ENCODE measurements at places on chromosomes 16 and 17.

DNA sequence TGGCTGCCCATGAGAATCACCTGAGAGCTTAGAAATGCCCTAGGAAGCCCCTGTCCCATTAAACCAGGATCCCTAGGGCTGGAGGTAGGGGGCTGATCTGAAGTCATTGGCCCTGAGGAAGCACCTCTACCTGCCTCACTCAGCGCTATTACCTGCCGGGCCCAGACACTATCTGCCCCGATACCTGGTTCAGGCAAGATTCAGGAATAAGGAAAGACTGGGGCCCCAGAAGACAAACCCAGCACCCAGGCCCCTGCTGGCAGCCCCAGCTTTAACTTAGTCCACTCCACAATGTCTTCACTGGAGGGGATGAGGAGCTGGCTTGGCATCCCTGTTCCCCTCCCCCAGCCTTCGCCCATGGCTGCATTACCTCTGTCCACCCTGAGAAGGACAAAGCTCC, 126.3 kb downstream of the GAS7 start:
- DNase-seq, result no peak

GRCh38 chr16:75621170-75621477, 2.0 kb downstream of the ADAT1 start:
- DNase-seq, result no peak

- DNase-seq, result no peak
These were observed 63.9 kb upstream of the RPH3AL start for GRCh38 chr17:416293-417206.

GRCh38 chr17:50797135-50797810, 30.0 kb upstream of the ANKRD40CL start:
- no peak for DNase-seq

DNA sequence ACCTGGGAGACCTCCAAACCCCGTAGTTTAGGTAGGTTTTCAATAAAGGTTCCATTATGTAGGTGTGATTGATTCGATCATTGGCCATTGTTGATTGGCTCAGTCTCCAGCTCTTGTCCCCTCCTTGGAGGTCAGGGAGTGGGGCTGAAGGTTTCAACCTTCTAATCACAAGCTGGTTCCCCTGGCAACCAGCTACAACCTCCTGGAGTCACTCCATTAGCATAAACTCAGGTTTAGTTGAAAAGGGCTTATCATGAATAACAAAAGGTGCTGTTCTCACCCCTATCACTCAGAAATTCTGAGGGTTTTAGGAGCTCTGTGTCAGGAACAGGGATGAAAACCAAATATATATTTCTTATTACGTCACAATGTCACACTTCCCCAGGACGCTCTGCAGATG, 28.5 kb downstream of the TMEM132E start:
- DNase-seq, result no peak

DNA sequence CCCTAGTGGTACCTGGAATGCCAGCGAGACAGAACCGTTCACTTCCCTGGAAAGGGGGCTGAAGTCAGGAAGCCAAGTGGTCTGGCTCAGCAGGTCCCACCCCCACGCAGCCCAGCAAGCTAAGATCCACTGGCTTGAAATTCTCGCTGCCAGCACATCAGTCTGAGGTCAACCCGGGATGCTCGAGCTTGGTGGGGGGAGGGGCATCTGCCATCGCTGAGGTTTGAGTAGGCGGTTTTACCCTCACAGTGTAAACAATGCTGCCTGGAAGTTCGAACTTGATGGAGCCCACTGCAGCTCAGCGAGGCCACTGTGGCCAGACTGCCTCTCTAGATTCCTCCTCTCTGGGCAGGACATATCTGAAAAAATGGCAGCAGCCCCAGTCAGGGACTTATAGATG, 464.7 kb upstream of the TOM1L1 start:
- DNase-seq, result no peak

GRCh38 chr16:11181899-11182279, 74.1 kb downstream of the SOCS1 start:
- no peak for DNase-seq

DNA sequence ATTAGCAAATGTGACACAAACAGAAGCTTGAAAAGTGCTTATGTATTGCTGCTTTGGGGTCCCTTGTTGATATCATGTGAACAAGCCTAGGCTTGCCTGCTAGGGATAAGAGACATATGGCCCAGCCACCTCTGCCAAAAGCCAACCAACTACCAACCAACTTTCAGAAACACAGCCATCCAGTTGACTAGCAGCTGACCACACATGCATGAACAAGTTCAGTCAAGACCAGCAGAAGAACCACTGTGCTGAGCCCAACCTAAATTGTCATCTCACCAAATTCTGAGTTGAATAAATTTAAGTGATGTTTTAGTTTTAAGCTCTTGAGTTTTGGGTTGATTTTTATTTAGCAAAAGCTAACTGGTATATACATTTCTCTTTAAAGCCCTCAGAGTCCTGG, 3.5 kb downstream of the ERN2 start:
- DNase-seq, result no peak

GRCh38 chr17:35801583-35802224, 6.3 kb upstream of the MMP28 start:
- DNase-seq, result no peak

- DNase-seq, result no peak
These were observed 344 bp downstream of the PSME3IP1 start for GRCh38 chr16:57185446-57185944.

DNA sequence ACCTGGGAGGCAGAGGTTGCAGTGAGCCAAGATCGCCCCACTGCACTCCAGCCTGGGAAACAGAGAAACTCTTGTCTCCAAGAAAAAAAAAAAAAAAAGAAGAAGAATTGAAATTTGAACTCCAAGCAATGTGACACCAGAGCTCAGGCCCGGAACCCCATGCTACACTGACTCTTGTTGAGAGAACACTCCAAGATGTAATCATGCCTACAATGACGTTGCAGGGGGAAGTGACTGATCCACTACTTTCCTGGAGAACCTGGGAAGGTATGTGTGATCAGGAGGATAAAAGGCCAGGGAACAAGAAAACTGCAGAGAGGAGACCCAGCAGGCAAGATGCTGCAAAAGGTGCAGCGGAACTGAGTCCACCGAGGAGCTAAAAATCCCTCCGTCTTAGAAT, 57.9 kb downstream of the ADCY9 start:
- DNase-seq, result no peak

GRCh38 chr16:63146251-63146650, 1110.0 kb upstream of the CDH8 start:
- DNase-seq, result no peak

DNA sequence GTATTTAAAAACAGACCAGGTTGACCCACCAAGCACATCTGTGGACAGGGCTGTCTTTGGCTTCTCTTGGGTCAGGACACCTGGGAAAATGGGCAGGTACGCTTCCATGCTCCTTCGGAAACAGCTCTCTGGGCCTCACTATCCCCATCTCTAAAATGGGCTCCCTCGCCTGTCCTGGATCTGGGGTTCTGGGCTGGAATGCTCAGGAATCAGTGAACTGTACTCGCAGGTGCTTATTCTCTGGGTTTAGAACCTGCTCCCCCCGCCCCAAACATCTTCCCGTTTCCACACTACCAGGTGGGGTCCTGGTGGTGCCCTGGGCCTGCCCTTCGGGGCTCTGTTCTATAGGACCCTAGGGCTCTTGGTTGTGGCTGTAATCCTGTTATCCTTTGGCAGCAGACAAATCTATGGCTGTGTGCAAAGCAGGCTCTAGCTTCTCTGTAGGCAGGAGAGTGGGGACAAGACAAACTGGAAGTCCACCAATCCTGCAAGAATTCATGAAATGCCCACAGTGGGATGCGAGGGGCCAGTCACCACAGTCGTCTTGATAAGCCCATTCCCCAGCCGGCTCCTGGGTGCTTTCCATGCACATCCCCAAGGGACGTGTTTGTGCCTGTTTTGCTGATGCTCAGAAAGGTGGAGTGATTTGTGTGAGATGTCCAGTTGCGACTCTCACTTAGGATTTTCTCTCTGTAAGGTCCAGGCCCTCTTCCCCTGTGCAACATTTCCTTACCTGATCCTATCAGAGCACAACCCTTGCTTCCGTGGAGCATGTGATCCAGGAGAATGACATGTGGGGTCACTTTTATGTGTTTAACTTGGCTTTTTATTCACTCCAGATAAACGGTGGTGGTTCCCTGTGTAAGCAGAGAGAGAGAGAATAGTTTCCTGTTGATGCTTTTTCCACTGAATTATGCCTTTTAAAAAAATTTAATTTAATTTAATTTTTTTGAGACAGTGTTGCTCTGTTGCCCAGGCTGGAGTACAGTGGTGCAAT, 37.2 kb downstream of the HAPSTR1 start:
- no peak for DNase-seq

DNA sequence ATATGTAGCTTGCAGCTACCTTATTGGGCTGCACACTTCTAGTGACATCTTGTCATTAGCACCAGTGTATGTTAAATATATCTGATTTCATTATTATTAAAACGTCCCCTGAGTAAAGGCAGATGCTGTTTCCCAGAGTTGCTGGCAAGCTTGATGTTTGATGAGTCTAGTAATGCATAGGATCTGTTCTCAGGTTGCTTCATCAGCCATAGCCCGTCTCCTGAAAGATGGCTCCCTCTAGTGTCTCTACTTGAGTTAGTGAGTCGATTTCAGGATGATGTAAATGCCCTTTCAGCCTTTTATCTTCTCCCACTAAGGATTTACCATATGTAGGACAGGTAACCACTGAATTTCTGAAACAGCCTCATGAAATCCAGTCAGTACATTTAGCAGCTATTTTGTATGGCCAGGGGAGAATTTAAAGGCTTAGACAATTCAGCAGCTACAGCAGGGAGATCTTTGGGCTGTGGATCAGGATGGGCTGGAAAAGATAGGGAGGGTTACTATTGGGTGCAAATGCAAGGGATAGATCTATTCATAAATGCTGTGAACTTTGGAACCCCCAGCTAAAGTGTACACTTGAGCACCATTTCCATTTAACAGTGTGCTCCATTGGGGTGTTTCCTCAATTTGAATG, 376.3 kb downstream of the CNTNAP4 start:
- DNase-seq, result no peak

GRCh38 chr16:19853742-19854542, 30.7 kb downstream of the GPRC5B start:
- no peak for DNase-seq

- DNase-seq, result no peak
These were observed 119.9 kb downstream of the COPRS start for GRCh38 chr17:31738996-31739699.

GRCh38 chr17:20926532-20926931, 116.3 kb downstream of the USP22 start:
- DNase-seq, result no peak

GRCh38 chr16:78292844-78293380, 193.5 kb downstream of the WWOX start:
- DNase-seq, result no peak

DNA sequence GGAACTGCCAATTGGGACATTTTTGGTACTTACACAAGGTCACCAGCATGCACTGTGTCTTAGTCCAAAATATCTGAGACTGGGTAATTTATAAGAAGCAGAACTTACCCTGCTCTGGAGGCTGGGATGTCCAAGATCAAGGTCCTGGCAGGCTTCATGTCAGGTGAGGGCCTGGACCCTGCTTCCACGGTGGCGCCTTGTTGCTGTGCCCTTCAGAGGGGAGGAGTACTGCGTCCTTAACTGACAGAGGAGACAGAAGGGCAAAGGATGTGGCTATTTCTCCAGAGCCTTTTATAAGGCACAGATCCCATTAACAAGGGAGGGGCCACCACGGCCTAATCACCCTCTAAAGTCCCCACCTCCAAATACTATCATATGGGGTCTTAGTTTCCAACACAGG, 178.9 kb downstream of the C16orf95 start:
- DNase-seq, result no peak

GRCh38 chr16:29644973-29645693, 17.9 kb upstream of the SPN start:
- DNase-seq, result no peak

DNA sequence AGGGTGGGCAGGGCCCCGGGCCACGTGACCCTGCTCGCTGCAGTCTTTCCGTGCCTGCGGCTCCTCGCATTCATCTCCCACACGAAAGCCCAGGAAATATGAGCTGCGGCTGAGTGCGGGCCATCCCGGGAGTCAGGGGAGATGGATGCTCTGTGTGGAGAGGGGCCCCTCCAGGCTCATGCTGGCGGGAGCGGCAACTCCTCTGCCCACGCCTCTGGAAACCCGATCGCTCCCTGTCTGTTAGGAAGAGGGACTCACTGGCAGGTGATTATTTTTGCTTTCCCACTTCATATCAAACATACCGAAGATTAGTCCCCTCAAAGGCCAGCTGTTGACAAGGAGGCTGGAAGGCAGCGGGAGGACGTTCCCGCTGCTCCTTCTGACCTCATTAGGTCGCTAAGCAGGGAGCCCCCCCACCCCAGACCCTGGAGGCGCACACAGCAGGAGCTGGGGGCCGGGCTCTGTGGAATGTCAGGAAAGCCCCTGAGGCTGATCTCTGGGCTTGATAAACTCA, 228.5 kb downstream of the FOXL1 start:
- DNase-seq, result no peak

DNA sequence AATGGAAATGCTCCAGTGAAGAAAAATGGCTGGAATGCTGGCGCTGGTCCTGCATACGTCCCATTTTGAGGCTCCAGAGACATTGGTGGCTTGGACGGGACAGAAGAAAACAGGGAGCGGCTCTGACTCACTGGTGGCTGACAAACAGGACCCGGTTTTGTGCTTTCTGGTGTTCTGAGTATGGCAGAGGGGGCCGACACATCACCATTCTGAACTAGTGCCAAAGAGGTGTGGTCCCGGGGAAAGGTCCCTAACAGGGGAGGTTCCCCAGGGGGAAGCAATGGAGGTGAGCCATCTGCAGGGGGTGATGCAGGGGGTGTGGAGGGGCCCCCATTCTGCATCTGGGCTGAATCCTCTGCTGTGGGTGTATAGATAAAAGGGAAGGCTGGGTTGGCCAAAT, 8.3 kb downstream of the ANKRD40 start:
- DNase-seq, result no peak

DNA sequence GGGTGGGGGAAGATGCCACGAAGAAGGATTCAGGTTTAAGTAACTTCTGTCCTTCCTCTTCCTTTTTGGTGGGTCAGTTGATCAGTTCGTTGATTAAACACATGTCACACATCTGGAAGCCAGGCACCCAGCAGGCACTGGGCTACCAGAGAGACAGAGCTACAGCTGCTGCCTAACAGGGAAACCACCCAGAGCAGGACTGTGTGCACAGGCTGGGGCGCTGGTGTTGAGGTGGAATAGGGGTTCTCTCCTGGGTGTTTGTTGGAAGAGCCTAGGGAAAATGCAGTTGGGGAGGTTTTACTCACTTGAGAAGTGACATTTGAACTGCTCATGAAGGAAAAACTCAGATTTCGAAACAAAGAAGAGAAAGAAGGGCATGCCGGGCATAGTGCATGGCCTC, 152.4 kb downstream of the IRX5 start:
- DNase-seq, result no peak
